ENCODE measurements at places on chromosomes 2 and 18. TPM values are rescaled to one million over a fixed set of nuclear protein-coding genes. Genes with fewer than 3 reads are reported as not detected.

The MYO7B gene
- total RNA-seq = 0.78 TPM

The UGT1A9 gene
- total RNA-seq = not detected

The GAREM2 gene
- total RNA-seq = 1.1 TPM

The VSNL1 gene
- 42.7 TPM for total RNA-seq

The MBOAT2 gene
- 48.2 TPM for total RNA-seq

The PIAS2 gene
- 36.8 TPM for total RNA-seq

The CHRND gene
- 0.11 TPM for total RNA-seq

The ZC3H8 gene
- total RNA-seq = 9.6 TPM

The NEURL3 gene
- not detected for total RNA-seq

The TMEM169 gene
- total RNA-seq = 0.22 TPM

- no peak for DNase-seq
Observed at GRCh38 chr2:62415518-62415917, 90.5 kb downstream of the TMEM17 start.

DNA sequence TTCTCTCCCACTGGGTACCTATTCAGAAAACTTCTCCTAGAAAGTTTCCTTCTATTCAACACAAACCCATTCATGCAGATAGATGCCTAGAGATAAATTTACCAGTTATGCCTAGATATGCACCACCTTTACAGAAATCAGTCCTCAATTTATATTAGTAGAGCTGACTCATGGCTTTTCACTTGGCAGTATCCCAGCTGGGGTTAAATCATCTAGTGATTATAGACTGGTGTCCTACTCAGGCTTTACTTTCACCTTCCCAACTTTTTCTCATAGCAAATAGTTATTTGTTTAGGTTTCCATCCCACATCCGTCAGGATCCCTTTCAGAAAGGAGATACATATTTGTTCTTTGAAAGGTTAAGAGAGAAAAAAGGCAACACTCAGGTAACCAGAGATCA is 124.5 kb downstream of the AQP4 start:
- DNase-seq = no peak

- no peak for DNase-seq
Observed at GRCh38 chr18:13613099-13613498, 113.3 kb downstream of the FAM210A start.

DNA sequence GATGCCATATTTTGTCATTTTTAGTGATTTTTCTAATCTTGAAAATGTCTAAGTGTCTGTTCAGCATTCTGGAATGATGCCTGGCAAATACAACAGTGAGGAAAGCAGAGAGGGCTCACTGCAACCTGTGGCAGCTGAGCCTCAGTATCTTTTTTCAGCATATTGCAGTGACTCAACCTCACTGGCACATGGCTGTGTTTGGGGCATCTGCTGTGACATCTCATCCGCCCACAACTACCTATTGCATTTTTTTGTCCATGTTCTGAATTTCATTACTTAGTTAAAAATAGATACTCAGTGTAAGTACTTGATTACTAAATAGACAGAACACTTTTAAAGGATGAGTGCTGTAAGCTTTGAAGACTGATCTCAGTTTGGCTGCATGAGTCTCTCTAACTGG is 10.7 kb downstream of the BABAM2 start:
- DNase-seq = no peak

DNA sequence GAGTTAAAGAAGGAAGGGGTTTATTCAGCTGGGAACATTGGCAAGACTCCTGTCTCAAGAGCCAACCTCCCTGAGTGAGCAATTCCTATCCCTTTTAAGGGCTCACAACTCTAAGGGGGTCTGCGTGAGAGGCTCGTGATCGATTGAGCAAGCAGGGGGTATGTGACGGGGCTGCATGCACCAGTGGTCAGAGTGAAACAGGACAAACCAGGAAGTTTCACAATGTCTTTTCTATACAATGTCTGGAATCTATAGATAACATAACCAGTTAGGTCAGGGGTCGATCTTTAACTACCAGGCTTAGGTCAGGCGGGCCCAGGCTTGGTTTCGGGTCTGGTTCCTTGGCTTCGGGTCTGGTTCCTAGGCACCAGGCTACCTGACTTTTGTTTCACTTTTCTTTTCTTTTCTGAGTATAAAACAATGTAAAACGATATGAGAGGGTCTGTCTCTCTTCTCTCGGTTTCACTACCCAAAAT is 30.1 kb upstream of the LIPG start:
- DNase-seq = no peak

DNA sequence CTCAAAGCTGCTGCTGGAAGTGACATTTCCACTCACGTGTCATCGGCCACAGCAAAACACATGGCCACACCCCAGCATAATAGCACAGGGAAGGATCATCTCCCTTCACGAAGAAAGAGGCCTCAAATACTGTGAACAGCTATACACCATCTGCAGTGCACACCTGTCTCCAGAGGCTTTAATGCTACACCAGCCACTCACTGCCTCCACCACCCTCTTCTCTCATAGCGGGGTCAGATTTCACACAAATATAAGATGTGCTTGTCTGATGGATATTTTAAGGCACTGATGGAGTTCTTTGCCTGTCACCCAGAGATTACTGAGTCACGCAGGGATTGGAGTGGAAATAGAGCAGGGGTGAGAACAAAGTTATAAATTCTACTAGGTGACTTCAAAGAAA is 374.0 kb downstream of the ZNF516 start:
- no peak for DNase-seq

- no peak for DNase-seq
Observed at GRCh38 chr18:47528343-47528742, 276.9 kb upstream of the SKOR2 start.

DNA sequence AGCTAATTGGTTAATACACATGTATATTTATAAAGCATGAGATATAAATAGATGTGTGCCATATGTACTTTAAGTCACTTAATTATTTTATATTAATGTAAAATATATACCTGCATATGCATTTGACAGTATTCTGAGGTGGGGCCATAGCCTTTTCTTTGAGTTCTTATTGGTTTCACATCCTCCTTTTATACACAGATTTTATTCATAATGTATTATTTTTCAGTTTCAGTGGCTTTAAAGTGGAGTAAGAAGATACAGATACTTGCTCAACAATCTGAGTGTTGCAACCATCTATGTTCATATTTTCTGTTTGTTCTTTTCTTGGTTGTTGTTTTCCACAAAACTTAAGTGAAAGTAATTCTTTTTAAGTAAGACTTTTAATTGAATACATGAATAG is 436.5 kb downstream of the RND3 start:
- DNase-seq = no peak

GRCh38 chr2:213496226-213496625 is 212.0 kb downstream of the SPAG16 start:
- DNase-seq = no peak

DNA sequence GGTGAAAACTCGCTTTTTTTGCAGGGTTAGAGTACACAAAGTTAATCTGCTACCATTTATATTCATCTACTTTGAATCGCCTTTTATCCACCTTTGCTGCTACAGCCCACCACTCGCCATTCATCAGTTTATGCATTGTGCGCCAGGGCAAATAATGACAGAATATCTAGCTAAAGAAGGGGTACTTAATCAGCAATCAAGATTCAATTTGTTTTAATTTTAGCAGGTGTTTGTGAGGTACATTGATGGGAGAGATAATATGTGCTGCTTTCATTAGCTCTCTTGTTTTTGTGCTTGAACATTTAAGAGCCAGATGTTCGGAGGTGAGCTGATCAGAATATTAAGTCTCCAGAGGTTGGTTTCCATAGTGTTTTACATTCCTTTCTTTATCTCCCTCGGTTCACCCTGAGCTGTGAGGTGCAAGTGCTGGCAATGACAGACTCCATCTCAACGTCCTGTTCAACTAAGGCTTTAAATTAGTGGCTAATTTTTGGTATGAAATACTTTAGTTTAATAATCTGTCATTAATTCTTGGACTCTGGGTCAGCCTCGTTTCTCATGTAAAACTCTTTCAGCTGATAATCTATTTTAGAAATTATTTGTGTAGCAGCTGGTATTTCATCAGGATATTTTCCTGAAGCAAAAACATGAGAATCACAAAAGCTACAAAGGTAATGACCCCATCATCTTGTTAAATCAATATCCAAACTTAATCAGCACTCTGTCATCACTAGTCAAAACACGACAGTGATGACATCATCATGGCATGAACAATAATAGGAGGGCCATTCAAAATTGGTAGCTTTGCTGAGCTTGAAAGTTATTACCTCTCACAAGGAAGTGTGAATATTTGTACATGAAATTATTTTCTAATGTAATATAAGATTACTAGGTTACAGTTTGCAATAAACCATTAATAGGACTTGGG is 479.9 kb upstream of the FANCL start:
- no peak for DNase-seq

DNA sequence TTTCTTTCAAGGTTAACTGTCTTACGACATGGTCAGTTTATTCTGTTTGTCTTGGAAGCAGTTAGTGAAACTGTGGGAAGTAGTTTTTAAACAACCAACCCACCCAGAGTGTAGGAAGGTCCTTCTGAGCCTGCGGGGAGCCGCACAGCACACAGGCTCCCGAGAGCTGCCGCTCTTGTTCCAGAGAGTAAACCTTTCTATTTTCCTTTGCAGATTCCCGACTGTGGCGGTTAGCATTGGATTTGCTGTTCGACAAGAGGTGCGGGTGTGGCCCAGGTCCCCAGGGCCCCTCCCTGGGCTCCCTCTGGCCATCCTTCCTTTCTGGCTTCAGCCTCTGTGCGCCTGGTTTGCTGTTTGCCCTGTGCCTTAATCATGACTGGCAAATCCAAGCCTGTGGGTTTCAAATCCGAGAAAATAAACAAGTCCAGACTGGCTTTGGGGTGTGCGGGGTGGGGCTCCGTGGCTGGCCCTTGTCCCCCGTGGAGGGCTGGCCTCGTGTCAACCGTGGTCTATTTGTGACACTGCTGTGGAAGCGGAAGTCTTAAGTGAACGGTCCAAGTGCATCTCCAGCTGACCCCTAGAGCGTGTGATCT is 30.7 kb downstream of the IMPA2 start:
- no peak for DNase-seq

DNA sequence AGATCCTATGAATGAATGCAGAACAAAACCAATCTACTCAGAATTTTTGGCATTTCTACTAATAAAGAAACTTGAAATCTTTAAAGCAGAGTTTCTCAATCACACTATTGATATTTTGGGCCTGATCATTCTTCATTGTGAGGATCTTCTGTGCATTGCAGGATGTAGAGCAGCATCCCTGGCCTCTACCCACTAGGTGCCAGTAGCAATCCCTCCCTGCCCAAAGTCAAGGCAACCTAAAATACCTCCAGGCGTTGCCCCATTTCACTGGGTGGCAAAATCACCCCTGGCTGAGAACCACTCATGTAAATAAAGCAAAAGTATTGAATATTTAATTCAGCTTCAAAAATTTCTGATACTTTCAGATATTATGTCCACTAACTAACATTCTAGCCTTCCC is 213.0 kb downstream of the SP3 start:
- DNase-seq = no peak

- DNase-seq = no peak
Observed at GRCh38 chr18:22347606-22348511, 69.9 kb downstream of the CTAGE1 start.

GRCh38 chr18:55421615-55422419 is 166.2 kb downstream of the TCF4 start:
- no peak for DNase-seq

- DNase-seq = peak; percentile 29
Observed at GRCh38 chr2:237497009-237497837, 10.2 kb downstream of the MLPH start.

DNA sequence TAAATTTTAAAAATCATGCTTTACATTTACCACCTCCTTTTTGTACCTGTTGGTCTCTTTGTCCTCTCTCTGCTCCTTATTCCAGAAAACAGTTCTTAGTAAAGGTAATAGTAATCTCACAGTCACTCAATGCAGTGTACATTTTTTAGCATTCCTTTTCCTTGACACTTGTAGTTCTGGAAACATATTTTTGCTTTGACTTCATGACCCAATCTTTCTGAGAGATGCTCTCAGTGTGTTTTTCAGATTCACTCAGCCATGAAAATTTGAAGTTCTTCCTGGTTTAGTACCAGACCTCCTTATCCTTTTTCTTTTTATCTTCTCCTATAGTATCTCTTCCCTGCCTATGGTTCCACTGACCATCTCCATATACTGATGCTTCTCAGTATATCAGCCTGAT is 747.5 kb upstream of the ZEB2 start:
- DNase-seq = no peak

GRCh38 chr2:126638746-126639145 is 17.2 kb upstream of the GYPC start:
- DNase-seq = no peak

- no peak for DNase-seq
Observed at GRCh38 chr2:210009126-210009525, 6.7 kb downstream of the RPE start.

DNA sequence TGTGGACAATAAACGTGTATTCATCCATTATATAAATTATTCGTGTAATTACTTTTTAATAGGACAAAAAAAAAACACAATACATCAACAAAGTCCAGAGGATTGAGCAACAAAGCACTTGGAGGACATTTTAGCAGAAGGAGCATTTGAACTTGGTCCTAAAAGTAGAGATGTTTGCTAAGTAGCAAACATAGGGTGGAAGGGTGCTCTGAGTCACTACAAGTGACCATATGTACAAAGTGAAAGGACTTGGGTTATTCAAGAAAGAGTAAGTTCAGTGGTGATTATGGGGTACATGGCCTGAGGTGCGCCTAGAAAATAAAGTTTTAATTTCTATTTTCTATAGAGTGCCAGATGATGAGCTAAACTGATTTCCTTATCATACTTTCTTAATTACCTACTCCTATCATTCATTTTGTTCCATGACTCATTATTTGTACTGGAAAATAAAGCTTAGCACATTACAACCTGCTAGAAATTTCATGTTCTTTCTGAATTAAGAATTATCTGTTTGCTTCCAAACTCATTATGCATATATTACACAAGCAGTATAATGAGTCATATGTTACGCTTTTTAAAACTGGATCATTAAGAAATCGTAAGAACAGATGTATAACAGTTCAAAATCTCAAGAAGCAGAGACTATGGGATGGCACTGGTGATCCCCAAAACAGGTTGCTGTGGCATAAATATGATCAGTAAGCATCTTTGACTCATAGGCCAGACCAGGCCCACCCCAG is 13.1 kb upstream of the PPP1R1C start:
- no peak for DNase-seq

DNA sequence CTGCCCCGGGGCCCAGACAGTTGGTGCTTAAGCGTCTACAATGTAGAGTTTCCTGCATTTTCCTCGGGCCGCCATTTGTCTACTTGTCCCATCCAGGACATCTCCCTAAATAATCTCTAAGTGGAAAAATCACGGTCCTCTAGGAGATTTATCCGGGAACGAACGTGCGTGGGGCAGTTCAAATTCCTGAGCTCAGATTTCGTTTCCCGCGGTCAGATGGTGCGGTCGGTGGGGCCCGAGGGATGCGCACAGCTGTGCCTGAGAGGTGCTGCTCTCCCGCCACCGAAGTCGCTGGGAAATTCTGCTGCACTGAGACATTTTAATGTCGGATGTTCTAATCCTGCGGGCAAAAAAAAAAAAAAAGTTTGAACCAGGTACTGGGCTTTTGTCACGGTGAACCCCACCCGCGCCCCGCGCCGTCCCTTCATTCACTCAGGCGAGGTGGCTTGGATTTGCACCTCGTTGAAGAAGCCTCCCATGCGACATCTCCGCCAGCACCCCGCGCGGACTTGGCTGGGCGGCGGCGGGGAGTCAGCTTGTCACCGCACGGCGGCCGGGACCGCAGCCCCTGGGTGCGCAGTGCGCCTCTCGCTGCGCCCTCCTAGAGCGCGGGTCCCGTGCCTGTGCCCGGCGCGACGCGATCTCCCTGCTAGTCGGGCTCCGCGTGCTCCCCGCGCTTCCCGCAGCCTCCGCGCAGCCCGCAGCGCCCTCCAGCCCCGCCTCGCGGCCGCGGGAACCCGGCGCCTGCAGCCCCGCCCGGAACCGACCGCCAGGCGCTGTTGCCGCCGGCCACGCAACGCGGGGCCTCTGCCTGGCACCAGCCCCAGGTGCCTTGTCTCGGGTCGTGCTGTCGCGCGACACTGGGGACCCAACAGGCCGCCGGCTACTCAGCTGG is 191.9 kb upstream of the TCF4 start:
- no peak for DNase-seq
